ENCODE measurements at places on chromosomes 16 and 17.

- DNase-seq = no peak
Measured at GRCh38 chr16:22874394-22874793, 60.4 kb downstream of the HS3ST2 start.

GRCh38 chr16:14963281-14964173 is 11.3 kb upstream of the PDXDC1 start:
- no peak for DNase-seq

- no peak for DNase-seq
Measured at GRCh38 chr17:41480136-41480535, 815 bp downstream of the KRT35 start.

DNA sequence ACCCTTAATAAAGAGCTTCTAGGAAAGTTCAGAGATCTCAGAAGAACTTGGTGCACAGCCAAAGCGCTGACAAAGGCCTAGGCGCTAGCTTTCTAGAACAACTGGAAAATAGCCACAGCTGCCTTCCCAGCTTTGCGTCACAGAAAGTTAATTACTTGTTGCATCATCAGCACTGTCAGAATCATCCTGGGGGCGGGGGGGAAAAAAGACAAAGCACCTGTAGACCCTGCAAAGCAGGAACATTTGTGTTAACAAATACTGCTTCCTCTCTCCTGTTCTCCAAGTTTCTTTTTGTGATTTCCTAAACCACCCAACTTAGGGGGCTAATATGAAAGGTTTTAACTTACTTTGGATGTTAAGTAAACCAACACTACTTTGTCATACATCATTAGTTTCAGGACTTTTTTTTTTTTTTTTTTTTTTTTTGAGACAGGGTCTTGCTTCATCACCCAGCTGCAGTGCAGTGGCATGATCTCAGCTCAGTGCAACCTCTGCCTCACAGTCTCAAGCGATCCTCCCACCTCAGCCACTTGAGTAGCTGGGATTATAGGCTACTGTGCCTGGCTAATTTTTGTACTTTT is 4.8 kb upstream of the AARSD1 start:
- DNase-seq = no peak

- no peak for DNase-seq
Measured at GRCh38 chr16:4018391-4018790, 97.9 kb downstream of the ADCY9 start.

DNA sequence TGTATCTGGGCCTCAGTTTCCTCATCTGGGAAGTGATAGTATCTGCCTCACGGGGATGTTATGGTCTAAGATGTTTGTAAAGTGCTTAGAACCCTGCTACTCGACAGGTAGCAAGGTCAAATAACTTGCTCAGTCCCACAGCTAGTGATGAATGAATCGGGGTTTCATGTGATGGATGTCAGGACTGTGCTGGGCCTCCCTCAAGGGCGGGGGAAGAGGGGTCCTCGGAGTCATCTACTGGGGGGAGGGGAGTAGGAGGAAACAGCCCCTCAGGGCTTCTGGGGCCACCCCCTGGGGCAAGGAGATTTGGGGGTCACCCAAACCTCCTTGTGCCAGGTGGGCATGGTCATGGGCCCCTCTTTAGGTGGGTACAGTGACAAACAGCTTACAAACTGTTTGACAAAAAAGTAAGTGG is 732 bp downstream of the PNPO start:
- DNase-seq = peak; percentile 23

GRCh38 chr16:28495098-28495793 is 803 bp downstream of the APOBR start:
- DNase-seq = no peak

DNA sequence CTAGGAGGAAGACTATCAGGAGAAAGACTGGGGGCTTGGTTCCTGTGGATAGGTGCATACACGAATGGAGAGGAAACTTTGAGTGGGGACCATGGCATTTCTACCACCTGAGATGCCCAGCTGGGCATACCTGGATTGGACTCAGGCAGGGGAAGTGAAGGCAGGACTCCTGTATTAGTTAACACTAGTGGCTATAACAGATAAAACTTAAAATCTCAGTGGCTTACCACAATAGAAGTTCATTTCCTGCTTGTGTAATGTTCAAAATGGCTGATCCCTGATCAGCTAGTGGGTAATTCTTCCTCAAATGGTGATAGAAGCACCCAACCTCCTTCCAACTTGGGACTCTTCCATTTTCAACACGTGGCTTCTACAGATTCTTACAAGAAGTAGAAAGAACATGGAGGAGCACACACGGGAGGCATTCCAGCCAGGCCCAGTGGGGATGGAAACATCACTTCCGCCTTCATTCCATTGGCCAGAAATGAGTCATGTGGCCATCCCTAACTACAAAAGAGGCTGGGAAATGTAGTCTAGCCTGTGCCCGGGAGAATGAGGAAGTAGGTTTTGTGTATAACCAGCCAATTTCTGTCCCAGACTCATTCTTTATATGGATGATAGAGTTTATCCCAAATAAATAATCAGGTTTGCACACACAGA is 112.1 kb downstream of the UTP18 start:
- no peak for DNase-seq

GRCh38 chr16:46801428-46802049 is 29.4 kb downstream of the C16orf87 start:
- DNase-seq = no peak

GRCh38 chr17:77019893-77020379 is 120.8 kb upstream of the SEC14L1 start:
- no peak for DNase-seq
